ENCODE measurements at places on chromosomes 7 and 10. TPM values are rescaled to one million over a fixed set of nuclear protein-coding genes. Genes with fewer than 3 reads are reported as not detected.
A peak's percentile ranks its signal among the peaks of the same experiment; 100 is the strongest.

The SPACDR gene
- 0.11 TPM for total RNA-seq

DNA sequence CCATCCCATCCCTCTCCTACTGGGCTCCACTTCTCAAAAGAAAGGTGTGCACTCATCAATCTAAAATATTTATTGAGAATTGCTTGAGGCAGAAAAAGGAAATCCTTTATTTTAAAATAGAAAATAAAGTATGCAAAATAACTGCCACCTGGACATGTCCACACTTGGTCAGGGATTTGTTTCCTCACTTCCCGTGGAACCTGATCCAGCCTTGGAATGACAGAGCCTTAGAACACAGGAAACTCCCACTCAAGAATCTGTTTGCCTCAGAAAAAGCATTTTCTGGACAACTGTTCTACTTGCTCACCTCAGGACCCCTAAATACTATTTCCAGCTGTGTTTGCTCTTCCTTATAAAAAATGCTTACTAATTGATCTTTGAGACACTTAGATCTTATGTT, 29.0 kb downstream of the AKR1C8 start:
- DNase-seq, result no peak

DNA sequence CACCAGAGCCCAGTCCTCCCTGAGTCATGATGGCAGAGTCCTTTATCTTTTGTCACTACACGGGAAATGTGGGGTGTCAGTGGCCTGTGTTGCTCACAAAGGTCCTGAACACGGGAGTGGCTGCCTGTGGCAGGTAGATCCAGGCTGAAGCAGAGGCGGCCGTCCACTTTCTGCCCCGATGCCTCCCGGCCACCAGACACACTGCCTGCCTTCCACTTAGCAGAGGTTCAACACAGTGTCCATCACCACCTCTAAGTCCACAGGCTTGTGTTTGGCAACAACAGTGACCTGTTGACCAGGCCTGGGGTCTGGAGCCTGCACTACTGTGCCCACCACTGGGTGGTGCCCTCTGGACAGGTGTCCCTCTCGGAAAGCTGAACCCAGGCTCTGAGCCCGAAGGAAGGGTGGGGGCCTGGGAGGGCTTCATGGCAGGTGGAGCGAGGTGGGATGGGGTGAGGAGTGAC, 49.9 kb upstream of the CAMK2B start:
- peak; percentile 18 for DNase-seq

DNA sequence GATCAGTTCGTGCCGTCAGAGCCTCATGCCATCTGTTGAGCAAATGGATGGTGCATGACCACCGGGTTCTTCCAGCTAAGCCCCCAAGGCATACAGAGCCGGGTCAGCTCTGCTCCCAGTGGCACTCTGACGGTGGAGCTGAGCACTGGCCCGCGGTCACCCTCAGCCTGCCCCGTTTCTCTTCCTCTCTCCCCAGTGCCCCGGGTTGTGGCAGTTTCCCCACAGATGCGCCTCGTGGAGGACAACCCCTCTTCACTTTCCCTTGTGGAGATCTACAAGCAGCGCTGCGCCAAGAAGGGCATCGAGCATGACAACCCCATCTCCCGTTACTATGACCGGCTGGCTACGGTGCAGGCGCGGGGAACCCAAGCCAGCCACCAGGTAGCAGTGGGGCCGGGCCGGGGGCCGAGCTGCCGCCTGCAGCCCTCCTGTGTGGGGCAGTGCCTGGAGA, 129.9 kb downstream of the TRRAP start:
- DNase-seq, result no peak

The OR2A1 gene
- total RNA-seq, result not detected

DNA sequence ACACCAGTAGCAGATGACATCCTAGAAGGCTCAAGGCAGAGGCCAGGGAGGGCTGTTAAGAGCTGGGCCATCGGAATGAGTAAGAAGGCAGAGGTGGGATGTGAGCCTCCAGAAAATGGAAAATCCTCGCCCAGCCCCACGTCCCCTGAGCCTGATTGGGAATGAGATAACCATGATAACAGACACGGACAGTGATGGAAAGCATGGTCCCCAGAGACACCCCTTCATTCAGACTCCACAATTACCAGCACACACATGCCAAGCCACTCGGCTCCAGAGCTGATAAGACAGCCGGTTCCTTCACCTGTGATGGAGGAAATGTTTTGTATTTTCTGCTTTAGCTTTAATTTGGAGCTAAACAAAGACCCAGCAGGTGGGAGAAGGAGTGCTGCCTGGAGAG, 106.0 kb downstream of the GRID1 start:
- DNase-seq, result no peak

GRCh38 chr10:62384057-62384446, 9.9 kb downstream of the ZNF365 start:
- peak; percentile 100 for DNase-seq

The ALOX5 gene
- 0.11 TPM for total RNA-seq

The MORN4 gene
- 12.9 TPM for total RNA-seq

DNA sequence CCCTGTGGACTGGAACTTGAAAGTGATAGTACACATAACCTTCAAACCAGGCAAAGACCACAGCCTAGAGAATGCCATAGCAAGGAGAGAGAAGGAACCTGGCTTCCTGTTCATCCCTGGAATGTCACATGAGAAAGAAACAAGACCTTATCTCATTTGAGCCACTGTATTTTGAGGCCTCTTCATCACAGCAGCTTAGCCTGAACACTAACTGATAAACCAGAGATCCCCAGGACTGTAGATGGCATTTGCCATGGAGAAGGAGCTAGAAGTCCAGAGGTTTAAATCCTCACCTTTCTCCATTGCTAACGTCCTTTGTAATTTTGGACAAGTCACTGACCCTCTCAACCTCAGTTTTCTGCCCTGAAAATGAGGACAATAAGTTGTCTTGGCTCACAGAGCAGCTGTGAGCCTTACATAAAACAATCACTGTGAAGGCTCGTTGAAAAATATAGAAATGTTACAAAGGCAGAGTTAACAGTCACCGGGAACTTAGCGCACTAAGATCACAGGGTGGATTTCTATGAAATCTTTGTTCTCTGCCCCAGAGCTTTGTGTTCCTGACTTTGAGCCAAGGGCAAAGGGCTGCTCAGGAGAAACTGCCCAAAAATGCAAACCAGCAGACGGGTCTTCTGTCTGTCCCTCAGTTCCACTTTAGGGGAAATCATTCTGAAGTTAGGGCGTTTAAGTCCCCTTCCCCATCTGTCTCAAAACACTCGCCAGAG, 197.0 kb downstream of the USP6NL start:
- DNase-seq, result no peak

DNA sequence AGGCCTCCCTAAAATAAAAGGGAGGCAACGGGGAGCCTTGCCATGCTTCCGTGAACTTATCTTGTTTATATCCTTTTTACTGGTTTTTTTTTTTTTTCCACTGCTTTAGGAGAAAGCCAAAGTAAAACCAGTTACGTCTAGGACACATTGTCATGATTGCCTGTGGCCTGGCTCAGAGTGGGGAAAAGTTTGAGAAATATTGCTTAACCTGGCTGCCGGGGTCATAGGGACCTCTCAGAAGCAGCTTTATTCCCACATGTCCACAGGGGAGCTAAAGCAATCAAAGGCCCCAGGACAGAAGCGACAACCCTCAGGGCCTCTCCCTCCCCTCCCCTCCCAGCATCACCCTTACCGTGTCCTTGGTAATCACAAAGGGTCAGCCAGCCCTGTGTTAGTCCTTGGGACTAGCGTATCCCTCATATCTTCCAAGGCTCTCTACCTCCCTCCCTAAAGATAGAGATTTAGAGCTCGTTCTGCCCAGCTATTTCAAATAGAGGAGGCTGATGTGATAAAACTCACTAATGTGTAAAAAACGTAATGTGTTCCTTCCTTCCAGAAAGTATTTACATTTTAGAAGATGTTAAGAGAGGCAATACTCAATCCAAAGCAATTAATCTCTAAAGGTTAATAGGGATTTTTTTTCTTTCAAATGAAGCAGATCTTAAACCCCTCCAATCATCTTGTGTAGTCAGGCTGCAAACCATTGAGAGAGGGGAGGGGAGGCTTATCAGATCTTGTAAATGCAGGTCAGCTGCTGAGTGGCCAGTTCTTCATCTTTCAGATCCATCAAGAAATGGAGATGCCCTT, 64.8 kb upstream of the PRKAR2B start:
- DNase-seq, result no peak

The ZNF438 gene
- 2.4 TPM for total RNA-seq

The MMS19 gene
- total RNA-seq, result 78.2 TPM

GRCh38 chr7:124792696-124793095, 27.1 kb upstream of the GPR37 start:
- DNase-seq, result no peak

DNA sequence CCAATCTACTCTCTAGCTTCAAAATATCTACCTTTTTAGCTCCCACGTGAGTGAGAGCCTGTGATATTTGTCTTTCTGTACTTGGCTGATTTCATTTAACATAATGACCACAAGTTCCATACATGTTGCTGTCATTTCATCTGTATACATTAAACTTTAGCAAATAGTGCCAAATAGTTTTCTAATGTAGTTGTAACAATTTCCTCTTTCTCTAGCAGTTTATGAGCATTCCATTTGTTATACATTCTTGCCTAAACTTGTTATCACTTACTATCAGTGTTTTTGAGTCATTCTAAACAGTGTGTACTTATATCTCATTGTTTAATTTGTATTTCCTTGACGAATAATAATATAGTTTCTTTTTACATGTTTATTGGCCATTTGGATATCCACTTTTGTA, 77.2 kb downstream of the NEUROD6 start:
- DNase-seq, result no peak

DNA sequence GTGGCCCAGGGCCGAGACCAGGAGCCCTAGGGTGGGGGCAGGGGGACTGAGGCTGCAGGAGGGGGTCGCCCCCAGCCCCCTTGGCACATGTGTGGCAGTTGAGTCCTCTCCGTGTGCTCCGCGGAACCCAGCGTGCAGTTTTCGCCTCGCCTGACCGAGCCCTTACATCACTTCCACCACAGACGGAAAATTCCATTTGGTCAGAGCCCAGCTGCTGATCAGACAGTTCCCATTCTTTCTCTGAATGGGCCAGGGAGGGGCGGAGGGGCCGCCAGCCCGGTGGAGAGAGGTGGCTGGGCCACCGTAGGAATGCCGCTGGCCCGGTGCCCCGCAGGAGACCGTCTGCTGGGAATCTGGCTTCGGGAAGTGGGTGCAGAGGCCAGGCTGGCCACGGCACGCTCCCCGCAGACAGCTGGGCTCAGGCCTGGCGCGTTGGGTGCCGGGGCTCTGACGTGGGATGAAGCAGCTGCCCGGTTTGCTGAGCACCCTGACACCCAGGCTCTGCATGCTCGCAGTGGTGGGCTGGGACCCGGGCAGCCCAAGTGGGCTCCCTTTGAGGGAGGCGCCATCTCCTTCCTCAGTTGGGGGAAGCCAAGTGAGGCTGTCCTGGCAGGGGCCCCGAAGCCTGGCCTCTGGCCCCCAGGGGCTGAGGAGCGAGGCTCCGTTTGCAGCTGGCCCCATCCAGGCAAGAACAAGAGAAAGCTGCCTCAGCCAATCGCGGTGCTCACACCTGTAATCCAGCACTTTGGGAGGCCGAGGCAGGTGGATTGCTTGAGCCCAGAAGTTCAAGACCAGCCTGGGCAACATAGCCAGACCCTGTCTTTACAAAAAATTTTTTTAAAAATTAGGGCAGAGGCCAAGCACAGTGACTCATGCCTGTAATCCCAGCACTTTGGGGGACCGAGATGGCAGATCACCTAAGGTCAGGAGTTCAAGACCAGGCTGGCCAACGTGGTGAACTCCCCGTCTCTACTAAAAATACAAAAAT, 9.9 kb downstream of the TTYH3 start:
- DNase-seq, result no peak

DNA sequence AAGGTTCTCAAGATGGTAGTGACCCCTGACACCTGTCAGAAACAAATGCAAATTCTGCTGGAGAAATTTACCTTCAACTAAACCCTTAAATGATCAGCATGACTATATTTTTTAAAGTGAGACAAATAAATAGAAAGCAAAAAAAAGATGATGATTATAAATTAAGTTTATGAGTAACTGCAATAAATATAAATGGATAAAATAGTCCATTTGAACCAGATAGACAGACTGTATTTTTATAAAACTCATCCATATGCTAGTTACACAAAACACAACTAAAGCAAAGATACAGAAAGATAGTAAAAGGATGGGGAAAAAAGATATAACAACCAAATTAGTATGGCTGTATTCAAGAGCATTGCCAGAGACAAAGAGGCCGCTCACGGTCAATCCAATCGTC, 5.9 kb downstream of the TMEM176A start:
- DNase-seq, result no peak

DNA sequence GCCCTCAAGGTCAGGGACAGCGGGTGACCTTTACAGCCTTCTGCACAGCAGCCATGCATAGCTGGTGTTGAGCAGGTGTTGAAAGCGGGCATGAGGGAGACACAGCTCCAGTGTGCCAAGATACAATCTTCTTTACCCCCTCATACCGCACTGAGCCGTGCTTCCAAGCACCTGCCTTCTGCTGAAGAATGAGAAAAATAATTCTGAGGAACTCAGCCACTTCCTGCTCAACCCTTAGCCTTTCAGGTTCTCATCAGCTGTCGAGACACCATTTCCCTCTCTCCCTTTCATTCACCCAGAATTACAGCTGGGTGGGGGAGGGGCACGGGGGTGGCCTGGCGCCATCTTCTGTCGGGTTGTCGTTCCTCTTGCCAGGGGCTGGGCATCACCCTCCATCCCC, 58.6 kb downstream of the COL13A1 start:
- DNase-seq, result no peak

DNA sequence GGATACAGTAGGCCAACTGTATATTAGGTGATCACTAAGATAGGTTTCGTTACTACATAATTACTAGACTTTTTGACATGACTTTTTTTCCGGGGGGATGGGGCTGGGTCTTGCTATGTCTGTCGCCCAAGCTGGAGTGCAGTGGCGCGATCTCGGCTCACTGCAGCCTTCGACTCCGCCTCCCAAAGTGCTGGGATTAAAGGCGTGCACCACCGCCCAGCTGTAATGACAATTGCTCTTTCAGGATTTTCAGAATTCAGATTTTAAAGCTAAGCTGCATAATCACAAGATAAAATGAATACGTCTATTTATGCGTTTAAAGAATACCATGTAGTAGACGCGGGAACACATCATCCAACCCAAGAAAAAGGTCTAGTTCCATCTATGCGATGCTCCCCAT, 982 bp downstream of the IDI1 start:
- DNase-seq, result no peak

The PSD gene
- total RNA-seq, result 0.23 TPM

The SRGN gene
- total RNA-seq, result 422 TPM

DNA sequence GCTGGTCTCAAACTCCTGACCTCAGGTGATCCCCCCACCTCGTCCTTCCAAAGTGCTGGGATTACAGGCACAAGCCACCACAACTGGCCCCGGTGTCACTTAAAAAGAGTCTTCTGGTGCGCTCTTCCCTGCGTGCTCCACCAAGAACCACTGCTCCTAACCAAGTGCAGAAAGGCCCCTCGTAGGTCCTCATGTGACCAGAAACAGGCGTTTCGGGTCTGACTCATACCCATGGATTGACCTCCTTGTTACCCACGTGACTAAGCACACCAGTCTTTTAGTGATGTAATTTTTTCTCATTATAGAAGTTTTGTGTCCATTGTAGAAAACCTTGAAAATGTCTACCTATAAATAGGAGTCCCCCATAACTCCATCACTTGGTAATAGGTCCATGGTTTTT, 13.9 kb downstream of the FKBP6 start:
- DNase-seq, result peak; percentile 32

The TMEM176B gene
- total RNA-seq, result not detected

Data from PC-3 (cell line).